ENCODE measurements at places on chromosomes 16 and 17. TPM values are rescaled to one million over a fixed set of nuclear protein-coding genes. Genes with fewer than 3 reads are reported as not detected.
A peak's percentile ranks its signal among the peaks of the same experiment; 100 is the strongest.

The CDH13 gene
- 27.3 TPM for total RNA-seq

The PTGES3L gene
- total RNA-seq = 1.2 TPM

The KRTAP9-2 gene
- not detected for total RNA-seq

The FBXO39 gene
- not detected for total RNA-seq

DNA sequence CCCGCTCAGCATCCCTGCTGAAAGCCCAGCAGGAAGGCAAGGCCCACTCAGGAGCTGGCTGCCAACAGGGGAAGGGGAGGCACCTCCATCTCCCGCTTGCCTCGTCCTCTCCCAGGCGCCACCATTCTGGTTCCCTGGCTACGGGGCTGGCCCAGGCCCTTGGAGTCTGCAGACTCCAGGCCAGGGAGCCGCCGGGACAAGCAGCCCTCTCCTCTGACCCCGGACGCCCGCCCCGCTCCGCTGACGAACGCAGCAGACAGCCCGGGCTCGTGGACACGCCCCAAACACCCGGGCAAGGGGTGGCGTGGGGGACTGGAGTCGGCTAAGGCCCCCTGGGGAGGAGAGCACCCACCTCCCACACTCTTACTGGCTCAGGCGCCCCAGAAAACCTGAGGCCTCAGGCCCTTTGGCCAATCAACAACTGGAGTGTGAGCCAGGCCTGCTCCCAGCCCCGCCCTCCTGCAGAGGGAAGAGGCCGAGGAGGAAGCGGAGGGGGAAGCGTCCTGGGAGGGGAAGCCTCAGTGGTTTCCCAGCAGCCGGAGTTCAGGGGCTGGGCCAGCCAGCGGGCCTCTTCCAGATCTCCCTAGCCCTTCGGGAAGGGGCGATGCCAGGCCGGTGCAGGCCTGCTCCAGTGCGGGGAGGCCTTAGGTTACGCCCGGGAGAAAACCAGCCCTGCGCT is 4.2 kb downstream of the MNT start:
- peak; percentile 41 for DNase-seq

DNA sequence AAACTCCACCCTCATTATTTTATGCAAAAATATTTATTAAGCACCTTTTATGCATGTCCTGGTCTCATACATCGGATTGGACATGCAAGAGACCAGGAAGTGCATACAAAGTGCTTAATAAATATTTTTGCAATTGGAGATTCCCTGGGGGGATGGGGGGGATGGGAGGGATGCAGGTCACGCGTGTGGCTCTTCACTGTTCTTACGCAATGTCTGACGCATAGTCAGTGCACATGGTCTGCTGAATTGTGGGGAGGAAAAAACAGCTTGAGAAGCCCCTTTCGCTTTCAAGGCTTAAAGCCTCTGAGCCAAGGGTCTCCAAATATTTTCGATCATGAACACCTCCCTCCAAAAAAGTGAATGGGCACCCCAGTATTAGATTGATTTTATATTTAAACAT is 96.7 kb upstream of the XYLT1 start:
- no peak for DNase-seq

DNA sequence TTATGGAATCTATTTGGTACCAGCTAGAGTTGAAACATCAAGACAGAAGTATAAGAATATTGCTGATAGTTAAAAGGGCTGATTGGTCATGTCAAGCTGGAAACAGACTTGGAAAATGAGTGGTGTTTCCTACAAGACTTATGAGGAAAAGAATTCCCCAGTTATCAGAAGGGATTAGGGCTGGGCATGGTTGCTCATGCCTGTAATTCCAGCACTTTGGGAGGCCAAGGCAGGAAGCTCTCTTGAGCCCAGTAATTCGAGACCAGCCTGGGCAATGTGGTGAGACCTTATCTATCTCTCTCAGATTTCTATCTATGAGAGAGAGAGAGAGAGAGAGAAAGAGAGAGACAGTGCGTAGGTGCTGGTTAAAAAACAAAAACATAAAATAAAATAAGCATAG is 139.5 kb upstream of the PMFBP1 start:
- DNase-seq = no peak

- DNase-seq = no peak
Measured at GRCh38 chr17:40558300-40558889, 6.9 kb downstream of the CCR7 start.

DNA sequence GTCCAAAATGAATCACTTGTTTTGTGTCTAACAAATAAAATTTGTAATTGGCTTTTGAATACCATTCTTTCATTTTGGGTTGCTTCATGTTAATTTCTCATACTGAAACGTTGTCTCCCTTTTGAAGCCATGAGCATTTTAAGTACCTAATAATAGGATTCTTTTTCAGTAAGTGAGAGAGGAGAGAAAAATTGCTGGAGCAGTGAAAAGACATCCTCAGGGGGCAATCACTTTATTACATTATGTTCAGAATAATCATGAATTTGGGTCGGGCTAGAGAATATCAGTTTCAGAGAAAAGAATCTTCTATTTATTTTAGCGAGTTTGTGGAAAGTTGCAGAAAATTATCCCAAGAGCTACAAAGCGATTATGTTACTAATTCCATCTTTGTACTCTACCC is 96.8 kb downstream of the CNTNAP4 start:
- no peak for DNase-seq

DNA sequence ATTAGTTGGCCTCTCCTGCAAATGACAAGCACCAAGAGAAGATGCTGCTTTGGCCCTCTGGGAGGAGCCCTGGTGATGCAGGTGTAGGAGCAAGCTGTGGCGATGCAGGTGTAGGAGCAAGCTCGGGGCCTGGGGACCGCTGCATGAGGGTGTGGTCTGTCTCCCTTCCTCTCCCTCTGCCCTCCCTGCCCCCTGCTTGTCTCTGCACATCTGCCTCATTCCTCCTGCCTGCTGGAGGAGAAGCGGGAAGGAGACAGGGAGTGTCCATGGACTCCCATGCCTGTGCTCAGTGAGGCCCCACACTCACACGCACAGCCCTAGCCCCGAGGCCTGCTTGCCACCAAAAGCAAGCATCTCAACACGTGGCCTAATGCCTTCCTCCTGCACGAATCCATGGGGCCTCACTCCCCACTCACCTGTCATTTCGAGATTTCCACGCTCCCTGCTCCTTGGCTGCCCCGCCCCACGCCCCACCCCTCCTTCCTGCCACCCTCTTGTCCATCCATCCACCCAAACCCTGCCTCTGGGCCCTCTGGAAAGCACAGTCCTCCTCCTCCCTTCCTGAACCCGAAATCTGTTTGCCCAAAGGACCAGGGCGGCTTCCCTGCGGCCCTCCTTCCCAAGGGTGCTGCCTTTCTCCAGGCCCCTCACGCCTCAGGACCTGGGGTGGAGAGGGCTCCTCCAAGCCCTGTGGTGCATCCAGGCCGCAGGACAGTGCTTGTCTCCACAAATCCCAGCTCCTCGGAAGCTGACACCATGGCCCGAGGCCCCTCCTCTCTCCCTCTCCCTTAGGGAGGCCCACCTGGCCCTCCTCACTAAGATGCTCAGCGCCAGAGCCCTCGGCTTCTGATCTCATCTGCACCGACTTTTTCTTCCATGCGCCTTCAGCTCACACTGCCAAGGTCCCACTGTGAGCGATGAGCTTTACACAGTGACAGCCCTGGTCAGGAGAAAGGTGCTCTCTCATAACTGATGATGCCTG is 11.8 kb upstream of the ALDH3A1 start:
- DNase-seq = no peak

GRCh38 chr16:66480265-66481080 is 53.4 kb downstream of the BEAN1 start:
- no peak for DNase-seq

- no peak for DNase-seq
Measured at GRCh38 chr17:56030009-56030624, 123.2 kb upstream of the ANKFN1 start.

DNA sequence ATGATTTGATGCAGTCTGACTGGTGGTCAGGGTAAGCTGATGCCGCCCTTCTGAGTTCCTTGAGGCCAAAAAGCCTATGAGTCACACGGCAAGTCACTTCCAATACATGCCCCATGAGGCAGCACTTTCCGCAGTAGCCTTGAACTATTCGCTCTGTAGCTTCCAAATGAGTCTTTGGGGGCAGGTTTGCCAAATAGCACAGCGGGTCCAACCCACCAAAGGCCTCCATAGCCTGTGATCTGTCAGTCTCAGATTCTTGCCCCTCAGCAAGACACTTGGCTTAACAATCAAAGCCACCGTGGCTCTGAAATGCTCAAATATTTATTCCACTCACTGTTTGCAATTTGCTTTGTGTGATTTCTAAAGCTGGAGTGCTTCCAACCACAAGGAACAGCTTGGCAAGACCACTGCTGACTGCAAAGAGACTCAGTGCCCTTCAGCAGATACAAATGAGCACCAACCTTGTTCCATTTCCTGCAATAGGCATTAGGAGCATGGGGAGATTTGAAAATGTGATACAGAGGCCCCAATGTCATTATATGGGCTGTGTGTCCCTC is 45.4 kb downstream of the CLEC19A start:
- peak; percentile 15 for DNase-seq

DNA sequence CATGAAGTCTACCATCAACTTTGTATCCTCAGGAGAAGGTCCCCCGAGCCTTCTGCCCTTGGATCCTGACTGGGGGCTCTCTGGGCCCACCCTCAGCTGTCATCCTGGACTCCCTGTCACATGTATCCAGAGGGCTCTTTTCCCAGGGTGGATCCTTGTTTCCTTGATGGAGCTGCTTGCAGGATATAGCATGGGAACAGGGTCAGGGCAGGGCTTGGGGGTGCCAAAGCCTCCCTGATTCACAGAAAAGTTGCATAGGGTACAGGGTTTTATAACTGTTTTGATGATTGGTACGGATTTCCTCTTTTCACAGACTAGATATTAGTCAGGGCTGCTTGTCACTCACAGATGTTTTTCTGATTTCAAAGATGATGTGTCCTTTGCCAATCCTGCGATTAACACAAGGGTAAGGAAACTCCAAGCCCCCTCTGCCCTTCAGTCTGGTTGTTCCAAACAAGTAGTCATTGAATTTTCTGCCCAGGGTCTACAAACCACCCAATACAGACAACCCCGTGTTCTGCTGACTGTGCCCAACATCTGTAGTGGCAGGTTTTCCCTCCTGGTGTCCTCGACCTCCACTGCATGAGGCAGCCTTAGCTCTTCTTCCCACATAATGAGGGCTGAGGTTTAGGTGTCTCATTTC is 20.6 kb upstream of the SLC35G3 start:
- DNase-seq = no peak

- no peak for DNase-seq
Measured at GRCh38 chr16:52652033-52652432, 105.1 kb upstream of the TOX3 start.

GRCh38 chr17:64145375-64145750 is 15.4 kb upstream of the ERN1 start:
- DNase-seq = no peak

- DNase-seq = no peak
Measured at GRCh38 chr16:64253525-64253924, 868.3 kb downstream of the CDH11 start.

DNA sequence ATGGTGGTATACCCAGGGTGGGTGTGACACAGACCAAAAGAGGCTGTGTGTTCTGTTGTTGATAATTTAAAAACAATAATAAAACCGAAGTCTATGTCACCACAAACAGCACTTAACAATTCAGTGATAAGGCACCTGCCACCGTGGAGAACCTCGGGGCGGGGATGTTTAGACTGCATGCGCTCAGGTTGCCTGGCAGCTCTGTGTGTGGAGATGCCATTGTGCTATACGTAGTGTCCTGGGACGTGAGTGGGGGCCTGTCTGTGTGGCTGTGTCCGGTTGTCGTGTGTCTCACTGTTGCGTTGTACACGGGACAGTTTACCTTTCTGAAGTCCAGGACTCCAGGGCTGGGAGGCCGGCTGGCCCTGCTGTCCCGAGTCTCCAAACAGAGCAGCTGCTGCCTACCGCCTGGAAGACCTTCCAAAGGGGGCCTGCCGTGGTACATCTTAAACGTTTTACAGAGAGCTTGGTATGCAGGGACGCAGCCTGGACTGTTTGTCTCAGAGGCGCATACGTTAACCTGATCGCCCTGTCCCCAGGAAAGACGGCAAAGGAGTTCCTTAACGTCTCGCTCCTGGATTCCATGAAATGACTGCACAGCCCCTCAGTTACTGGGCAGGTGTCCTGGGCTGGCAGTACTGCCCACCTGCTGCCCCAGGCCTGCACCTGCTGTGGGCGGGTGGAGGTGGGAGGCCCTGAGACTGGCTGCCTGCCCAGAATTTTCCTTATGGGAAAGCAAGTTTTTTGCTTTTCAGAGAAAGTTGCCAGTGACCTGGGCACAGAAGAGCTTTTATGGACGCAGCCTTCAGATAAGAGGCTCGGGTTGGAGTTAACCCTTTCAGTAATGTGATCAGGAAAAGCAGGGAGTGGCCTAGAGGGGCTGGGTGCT is 19.0 kb downstream of the SPIRE2 start:
- no peak for DNase-seq

DNA sequence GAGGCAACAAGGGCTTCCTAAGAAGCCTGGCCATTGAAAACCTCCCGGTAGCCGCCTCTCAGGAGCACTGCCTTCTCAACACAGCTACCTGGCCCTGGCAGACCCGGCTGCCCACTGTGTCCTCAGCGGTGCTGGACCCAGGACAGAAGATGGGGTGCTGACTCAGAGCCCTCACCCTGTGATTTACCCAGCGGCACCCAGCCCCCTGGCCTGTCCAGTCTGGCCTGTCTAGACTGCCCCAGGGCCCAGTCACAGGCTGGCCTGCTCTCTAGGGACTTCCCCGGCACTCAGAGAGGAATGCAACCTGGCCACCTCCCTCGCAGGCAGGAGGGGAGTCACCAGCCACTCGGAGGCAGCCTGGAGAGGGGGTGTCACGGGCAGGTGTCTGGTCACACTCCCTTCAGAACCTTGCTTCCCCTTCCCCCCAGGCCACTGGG is 20.1 kb downstream of the PIEZO1 start:
- no peak for DNase-seq

GRCh38 chr17:48995974-48996721 is 1.0 kb upstream of the IGF2BP1 start:
- no peak for DNase-seq

DNA sequence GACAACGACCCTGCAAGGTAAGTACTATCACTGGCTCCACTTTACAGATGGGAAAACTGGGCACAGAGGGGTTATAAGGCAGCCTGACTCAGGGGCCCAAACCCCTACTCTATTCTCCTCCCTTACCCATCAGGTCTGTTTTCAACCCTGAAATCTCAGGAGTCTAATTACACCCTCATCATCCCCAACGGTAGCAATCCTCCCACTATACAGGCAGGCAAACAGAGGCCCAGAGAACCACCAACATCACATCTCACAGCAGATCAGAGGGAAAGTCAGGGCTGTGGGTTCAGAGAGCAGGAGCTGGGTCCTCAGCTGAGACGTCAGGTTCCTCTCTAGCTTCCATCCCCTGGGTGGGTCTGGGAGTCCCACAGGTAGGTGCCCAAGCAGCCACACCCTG is 16.5 kb downstream of the JUP start:
- DNase-seq = no peak
